ENCODE measurements at places on chromosomes 7 and 10.

- no peak for DNase-seq
Observed at GRCh38 chr7:103795787-103796186, 193.7 kb downstream of the RELN start.

DNA sequence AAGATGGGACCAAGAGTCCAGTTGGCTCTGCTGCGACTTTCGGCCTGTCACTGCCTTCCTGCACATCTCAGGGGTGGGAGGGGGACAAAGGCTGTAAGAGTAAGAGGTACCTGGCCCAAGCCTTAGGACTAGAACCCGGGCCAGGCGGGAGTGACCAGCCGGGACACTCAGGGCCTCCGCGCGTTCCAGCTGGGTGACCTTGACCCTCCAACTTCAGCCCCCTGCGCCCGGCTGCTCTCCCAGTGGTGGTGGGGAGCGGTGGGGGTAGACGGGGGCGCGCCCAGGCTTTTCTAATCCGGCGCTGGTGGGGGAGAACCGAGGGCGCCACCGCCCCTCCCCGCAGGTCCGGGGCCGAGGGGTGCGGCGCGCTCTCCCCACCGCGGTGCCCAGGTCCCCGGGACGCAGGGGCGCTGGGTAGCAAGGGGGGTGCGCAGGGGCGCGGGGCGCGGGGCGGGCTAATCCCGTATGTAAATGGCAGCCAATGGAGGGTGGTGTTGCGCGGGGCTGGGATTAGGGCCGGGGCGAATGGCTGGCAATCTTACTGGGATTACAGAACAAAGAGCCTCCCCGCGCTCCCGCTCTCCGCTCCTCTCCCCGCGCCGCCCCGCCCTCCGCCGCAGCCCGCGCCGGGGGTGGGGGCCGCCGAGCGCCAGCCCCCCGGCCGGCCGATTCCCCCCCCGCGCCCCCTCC lies at the start of gene GTF2IRD1:
Gene GTF2IRD1 (plus strand): TSS at position 585 of the 690 bp plus-strand sequence. CDS start 54,175 bp downstream, outside the sequence.
- DNase-seq, result peak; percentile 59

GRCh38 chr10:99809481-99809880 lies 27.0 kb downstream of the ABCC2 start:
- no peak for DNase-seq

DNA sequence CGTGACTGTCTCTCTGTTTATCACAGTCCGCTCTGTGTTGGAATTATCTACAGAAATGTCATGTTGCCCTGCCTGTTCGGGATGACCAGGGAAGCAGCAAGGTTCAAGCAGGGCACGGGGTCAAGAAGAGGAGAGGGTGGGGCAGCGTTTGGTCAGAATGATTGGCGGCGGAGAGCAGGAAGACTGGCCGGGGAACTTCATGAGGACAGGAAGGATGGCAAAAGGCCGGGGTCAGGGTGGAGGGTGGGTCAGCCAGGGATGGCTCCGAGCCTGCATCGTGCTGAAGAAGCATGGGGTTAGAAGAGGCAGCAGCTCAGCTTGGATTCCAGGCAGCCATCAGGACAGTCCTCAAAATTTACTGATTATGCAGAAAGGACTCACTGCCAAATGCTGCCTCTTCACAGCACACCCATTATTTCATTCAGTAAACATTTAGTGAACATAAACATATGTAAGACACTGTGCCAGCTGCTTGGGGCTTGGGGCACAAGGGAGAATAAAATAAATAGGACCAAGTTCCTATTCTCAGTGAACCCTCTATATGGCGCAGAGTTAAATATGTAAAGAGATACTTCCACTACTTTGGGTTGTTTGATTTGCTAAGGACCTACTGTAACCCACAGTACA lies 42.8 kb downstream of the WNT2 start:
- no peak for DNase-seq

GRCh38 chr10:110147961-110148360 lies 59.4 kb upstream of the MXI1 start:
- no peak for DNase-seq

DNA sequence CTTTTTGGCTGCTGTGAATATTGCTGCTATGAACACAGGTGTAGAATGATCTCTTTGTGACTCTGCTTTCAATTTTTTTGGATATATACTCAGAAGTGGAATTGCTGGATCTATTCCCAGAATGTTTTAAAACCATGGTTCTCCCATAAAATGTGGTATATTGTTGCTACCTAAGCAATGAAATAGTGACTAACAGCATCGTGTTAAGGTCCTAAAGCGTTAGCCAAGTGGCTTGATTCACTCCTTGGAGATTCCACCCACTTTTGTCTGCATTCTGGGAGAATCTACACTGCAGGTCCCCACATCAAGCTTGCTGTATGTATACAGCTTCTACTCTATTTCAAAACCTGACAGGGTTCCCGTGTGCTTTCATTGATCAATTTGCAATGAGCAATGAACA lies 105.6 kb downstream of the CDK6 start:
- DNase-seq, result no peak

DNA sequence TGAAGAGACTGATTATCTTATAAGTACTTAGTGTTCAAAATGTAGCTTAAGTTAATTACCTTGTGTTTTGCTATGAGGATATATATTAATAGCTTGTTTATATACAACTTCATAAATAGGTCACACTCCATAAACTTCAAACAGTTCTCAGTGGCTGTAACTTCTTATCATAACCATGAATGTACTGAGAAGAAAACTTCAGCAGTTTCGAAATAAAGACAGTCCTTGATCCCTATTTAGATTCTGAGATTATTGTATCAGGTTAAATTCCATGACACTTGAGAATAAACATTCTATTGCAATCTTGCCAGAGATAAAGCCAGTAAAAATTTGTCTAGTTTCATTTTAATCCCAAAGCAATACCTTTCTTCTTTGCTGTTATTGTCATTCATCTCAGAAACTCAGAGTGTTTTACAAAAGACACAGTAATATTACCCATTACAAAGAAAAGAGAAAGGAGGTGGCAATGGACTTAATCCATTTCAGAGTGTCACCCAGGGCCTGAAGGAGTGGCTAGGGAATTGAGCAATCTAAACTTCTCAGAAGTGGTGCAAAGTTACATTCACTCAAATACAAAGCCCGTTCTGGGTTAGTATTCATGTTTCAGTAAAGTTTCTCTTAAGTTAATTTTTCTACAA lies 403.6 kb downstream of the SEMA3D start:
- no peak for DNase-seq

DNA sequence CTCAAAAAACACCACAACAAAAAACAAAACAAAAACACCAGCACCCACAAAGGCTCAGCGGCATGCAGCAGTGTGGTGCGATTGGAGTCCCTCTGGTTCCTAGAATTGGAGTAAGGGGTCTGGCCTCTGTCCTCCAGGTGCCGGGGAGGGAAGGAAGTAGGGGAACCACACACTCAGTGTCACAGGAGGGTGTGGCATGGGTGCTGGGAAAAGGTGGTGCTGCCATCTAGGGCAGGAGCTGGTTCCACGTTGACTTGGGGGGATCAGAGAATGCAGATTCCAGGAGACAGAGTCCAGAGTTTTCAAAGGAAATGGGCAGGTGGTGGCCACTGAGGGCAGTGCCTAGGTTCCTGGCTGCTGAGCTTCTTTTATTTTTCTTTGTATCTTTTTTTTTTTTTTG lies 19.8 kb upstream of the WIPI2 start:
- DNase-seq, result no peak

- no peak for DNase-seq
Observed at GRCh38 chr7:778968-779451, 51.9 kb upstream of the PRKAR1B start.

DNA sequence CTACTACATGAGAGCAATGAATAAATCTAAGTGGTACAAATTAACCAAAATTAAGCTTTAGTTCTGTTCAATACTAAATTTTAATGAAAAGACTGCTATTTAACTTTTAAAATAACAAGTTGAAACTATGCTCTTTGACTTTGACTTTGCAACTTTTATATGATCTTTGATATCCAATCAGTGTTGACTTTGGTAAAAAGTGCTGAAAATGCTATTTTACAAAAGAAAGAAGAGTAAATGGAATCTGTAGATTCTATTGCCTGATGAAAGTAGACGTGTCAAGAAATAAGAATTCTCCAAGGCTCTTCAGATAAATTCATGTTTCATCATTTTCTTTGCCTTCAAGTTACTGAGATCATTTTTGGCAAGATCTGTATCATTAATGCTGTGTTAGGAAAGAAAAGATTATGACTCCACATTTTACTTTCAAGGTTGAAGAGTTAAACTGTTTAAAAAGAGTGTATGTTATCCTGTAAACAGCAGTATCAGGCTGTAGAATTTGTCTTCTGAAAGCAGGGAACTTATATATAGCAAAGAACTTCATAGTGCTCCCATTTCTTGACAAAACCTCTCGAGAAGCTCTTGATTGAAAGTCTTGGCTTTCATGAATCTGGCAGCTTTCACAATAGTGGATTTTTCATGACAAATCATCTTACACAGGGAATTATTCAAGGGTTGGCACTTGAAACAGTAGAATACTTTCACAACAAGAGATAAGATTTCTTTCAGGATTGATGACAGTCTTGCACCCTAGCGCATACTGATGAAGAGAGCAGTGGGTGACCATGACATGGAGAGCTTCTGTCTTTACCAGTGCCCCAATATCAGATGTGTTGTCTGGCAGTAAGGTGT lies 72.1 kb downstream of the PTEN start:
- no peak for DNase-seq

DNA sequence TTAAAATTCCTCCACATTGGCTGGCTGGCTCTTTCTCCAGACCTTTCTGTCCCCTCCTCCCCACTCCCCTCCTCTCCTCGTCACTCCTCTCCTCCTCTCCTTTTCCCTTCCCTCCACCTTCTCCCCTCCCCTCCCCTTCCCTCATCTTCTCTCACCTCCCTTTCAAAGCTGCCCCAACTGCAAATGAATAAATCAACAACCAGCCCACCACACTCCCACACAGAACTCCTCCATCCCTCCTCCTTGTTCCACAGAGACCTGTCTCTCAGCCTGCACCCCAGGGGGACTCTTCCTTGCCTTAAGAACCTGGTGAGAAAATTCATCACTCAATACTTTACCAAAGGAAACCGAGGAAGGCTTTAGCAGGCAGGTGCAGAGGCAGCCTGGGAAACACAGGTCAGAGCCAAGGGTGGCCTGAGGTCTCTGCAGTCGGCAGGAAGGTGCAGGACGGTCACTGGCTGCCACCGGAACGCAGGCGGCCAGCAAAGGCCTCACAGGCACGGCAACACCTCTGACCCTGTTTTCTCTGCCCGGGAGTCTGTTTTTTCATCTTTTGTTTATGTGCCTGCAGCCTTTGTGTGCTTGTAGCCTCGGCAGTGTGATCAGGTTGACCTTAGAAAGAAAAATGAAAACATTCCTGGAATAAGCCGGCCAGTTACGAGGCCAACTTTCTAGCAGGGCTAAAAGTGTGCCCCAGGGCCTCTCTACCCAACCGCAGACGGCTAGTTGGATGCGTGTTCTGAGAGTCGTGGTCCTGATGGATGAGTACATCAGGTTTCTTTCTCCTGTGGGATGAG lies 207.6 kb upstream of the KLF6 start:
- no peak for DNase-seq

DNA sequence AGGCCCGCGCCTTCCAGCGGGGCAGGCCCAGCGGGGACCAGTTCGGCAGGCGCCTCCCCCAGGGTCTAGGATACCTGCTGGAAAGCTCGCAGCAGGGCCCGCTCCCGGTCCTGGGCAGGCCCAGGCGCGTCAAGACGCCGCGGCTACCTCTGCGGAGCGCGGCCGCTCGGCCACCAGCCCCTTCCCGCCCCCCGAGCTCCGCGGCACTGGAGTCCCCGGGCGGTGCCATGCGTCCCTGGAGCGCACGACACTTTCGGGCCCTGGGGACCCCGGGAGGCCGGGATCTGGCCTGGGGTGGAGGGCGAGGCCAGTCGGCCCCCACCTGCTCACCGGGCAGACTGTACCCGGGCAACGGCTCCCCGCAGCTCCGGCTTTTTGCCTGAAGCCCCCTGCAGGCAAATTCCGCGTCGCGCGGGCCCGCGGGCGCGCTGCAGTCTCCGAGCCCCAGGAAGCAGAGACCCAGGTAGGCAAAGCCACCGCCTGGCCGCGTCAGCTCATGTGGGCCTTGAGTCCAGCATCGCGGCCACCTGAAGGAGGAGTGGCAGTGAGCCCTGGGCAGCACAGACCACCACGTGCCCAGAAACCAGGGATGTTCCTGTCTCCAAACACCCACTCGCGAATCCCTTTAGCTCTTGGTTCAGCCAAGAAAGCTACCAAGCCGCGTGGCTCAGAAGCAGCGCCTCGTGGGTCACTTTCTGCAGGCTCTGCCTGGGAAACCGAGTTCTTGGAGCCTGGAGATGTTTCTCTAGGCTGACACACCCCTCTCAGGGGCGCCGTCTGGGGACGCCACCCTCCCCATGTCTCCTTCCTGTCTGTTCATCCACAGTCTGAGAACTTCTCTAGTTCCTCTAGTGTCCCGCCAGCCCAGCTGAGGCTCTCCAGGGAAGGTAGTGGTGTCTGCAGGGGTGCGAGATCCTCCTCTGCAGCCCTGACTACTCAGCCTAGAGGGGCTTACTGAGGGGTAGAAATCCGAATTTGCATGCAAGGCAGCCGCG lies 46.1 kb upstream of the APBB1IP start:
- no peak for DNase-seq

DNA sequence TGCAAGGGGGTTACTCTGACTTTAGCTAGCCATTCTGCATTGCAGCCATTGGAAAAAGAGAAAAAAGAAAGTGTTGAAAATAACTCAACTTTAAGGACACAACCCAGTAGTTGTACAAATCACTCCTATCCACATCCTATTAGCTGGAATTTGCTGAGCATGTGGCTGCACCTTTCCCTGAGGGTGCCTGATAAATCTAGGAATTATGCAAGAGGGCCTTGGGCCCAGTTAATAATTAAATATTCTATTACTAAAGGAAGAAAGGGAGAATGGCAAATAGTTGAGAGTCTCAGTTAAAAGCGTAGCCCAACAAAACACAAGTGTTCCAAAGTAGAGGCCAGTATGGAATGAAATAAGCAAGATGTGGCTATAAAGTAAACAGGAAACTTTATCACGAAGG lies 200.9 kb upstream of the CNTNAP2 start:
- no peak for DNase-seq

DNA sequence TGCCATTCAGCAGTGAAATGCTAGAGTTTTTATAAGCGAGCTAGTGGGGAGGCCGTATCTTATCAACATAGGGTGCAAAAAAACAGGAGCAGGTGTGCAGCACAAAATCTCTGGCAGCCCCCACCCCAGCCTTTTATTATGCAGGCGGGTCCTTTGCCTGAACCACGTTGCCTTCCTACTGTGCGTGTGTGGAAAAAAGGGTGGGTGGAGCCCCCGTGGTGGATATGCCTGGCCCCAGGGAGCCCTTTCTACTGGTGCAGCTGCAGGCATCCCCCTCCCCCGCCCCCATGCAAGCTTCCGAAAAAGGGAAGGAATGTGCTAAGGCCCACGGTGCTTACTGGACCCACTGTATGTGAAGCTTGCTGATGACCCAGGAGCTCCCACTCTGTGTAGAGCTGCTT lies 175.9 kb downstream of the USP6NL start:
- no peak for DNase-seq

DNA sequence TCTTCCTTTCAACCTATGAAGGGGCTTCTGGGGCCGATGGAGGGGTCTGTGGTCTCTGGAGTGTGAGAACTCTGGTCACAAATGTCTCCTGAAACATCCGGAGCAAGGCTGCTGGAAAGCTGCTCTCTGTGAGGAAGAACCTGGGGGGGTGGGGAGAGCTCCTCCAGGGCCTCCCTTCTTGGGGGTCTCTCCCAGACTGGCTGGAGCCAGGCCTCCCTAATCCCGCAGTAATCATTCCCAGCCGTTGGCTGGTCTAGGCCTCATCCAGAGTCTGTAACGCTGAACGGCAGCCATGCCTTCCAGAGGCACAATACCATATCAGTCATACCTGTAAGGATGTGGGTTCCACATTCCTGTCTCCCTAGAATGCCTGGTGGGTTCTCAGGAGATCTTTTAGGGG lies 4.4 kb upstream of the LZTS2 start:
- DNase-seq, result no peak
